RPMI8226 (cell line): ENCODE measurements at places on chromosomes 4 and X.
A peak's percentile ranks its signal among the peaks of the same experiment; 100 is the strongest.

GRCh38 chr4:92265021-92265420, 38.7 kb upstream of the GRID2 start:
- no peak for DNase-seq

DNA sequence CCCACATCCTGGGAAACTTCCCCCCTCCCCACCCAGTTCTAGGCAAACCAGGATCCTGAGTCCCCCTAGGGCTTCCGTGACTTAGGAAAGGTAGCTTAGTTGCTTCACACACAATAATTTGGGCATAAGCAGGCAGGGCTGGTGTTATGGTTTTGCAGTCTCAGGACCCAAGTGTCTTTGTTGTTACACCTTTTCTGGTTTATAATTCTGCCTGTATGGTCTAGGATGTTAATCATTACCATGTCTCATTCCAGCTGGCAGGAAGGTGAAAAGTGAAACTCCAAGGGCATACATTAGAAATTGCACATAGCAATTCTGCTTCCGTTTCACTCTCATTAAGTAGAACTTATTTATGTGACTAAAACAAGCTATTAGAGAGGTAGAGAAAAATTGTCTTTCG, 16.8 kb downstream of the UGT8 start:
- DNase-seq, result peak; percentile 9

DNA sequence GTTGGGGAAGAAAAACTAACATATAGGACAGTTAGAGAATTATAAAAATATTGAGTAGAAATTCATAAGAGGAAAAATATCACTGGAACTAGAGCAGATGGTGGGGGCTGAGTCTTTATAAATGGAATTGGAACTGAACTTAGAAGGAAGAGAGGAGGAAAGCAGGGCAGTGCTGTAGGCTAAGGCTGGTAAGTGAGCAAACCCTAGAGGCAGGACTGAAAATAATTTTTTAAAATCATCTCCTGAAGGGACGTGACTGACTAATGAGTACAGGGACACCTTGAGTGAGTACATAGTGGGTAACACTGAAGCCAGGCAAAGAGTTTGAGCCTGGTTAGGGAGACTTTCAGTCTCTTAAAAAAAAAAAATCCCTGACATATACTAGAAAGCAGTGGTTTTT, 63.3 kb downstream of the GALNT7 start:
- DNase-seq, result no peak

DNA sequence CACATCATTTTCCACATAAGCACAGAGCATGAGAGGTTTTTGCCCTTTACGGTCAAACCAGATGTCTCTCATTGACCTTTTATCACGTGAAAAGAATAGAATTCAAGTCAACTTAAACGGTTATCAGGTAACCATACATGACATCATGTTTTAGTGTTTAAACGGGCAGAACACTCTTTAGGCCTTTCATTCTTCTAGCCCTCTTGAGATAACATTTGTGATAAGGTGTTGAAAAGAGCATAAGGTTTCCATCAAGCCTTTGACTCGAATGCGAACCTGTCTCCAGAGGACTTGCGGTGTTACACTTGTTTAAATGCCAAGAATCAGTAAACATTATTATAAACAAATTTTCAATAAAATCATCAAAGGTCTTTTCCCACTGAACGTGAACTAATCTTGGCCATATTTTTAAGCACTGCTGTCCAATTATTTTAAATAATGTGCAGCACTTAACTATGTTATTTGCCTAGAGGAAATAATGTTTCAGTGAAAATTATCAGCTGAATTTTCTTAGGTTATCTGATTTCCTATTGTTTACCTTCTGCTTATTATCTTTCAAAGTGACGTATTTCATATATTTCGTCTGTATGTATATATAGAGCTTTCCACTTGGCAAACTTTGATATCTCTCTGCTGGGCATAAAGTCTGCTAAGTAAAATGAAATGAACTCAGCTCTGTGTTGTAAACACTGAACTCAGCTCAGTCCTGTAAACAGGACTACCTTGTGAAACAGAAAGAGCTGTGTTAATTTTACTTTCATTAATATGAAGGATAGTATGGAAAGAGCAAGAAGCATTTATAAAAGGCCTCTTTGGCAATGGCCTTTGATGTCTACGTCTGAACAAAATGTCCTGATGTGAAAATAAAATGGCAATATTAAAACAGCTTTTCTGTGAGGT, 33.3 kb downstream of the TENM3 start:
- DNase-seq, result no peak

GRCh38 chrX:53678667-53679066, 7.9 kb downstream of the HUWE1 start:
- peak; percentile 5 for DNase-seq

DNA sequence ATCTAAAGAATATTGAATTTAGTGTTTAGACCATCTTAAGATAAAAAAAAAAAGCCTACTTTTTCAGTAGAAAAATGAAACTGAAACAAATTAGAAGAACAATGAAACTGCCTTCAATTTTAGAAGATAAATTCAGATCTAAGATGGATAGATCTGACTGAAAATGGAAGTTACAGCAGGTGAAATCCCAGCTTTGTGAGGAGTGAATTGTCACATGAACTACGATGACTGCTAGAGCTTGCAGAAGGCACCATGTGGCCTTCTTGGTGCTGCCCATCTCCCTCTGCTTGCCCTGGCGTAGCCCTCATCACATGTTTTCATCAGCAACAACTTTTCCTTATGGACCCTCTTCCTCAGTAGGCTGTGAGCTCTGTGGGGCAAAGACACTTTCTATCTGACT, 51.4 kb upstream of the EMCN start:
- no peak for DNase-seq

DNA sequence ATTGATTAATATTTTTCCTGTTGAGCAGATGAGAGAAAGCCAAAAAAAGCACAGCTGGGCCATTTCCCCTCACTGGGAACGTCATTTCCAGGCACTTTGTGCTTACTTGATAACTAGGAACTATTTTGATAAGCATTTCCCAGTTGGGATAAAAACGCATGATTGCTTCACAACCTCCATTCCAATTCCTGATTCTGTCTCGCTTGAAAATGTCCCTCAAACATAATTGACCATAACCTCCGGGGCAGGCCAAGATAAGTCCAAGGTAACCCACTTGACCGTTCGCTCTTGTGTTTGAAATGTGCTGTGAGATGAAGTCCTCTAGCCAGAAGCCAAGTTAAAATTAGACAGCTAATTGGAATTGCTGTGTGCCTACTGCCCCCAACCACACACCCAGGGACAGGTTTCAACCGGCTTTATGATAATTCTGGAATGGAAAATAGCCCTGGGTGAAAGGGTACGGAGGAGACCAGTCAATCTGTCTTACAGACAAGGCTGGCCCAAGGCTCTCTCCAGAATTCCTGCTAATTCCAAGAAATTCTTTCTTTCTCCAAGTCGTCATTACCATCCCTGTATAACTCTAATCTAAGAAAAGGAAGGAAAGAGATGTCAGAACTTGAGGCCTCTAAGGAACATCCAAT, 137.1 kb downstream of the MID1 start:
- DNase-seq, result no peak

- DNase-seq, result no peak
Measured at GRCh38 chr4:7943211-7943610, 3.5 kb upstream of the AFAP1 start.

DNA sequence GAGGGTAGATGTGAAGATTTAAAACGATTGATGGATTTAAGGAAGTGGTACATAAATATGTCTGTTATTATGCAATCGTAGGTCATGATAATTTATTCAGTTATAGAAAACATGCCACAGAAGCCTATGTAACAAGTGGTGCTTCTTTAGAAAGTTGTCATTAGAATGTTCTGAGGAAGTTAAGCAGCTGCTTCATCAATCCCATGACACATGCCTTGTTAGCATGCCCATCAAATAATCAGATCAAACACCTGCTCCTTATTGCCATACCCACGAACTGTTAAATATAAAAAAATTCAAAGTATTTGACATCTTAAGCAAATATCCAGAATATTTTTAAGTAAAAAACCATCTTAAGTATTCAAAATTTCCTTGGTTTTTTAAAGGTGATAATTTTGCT, 76.4 kb upstream of the MYOZ2 start:
- no peak for DNase-seq

GRCh38 chr4:156738766-156739165, 232.8 kb downstream of the PDGFC start:
- DNase-seq, result no peak

- DNase-seq, result no peak
Measured at GRCh38 chr4:7649411-7649740, 214.6 kb upstream of the PSAPL1 start.

DNA sequence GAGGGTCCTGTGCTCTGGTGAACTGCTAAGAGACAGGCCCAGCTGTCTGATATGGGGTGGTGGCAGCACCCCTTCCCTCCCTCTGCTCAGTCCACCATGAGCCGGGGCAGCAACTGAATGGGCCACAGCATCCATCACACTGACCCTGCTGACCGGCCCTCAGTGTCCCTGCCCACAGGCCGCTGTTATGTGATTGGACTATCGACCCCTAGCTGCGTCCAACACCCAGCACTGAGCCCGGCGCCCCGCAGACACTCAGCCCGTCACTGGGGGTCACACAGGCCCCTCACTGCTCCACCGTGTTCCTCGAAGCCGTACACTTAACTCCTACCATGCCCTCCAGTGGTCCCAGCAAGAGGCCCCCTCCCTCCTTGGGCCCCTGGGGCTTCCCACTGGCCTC, 88.8 kb upstream of the PSAPL1 start:
- no peak for DNase-seq

DNA sequence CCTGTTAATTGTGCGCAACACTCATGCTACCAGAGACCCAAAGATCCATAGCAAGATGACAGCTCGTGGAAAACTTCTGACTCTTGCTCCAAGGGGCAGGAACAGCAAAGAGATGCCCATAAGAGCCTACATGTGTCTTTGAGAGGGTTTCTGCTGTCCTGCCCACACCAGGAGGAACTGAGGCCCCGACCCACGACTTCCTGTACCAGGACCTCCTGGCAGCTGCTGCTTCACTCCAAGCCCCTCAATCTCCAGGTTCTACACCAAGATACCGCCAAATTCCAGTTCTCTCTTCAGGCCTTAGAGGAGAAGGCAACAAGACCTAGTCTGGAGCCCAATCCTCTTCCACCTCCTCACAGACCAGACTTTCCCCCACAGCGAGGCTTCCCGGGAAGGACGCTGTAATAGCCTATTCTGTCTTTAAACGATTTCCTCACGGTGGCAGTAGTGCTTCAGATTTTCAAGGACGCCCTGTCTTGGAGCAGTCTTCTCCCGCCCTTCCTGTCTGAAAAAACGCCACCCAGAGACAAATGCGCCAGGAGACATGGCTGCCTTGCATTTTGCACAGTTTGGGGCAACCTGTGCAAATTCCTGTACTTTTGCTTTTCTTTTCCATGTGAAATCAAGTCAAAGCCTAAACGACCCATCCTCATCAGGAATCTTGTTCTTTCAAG, 230.2 kb upstream of the STK26 start:
- peak; percentile 94 for DNase-seq

DNA sequence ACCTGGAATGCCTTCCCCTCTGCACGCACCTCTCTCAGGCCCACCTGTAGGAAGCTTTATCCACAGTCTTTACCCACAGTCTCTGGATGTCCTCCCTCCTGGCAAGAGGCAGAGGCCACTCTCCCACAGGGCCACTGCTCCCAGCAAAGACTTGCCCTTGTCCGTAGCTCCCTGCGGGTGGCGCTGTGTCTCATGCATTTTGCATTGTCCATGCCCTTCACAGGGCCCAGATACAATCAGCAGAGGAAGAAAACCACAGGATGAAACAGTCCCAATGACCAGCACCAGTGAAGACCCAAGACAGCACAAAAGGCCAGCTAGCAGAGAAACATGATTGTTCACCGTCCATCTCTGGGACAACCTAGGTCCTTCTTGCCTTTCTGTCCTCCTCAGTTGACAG, 2.1 kb upstream of the NSG1 start:
- DNase-seq, result peak; percentile 27

GRCh38 chr4:5527211-5527610, 181.1 kb downstream of the EVC2 start:
- no peak for DNase-seq

DNA sequence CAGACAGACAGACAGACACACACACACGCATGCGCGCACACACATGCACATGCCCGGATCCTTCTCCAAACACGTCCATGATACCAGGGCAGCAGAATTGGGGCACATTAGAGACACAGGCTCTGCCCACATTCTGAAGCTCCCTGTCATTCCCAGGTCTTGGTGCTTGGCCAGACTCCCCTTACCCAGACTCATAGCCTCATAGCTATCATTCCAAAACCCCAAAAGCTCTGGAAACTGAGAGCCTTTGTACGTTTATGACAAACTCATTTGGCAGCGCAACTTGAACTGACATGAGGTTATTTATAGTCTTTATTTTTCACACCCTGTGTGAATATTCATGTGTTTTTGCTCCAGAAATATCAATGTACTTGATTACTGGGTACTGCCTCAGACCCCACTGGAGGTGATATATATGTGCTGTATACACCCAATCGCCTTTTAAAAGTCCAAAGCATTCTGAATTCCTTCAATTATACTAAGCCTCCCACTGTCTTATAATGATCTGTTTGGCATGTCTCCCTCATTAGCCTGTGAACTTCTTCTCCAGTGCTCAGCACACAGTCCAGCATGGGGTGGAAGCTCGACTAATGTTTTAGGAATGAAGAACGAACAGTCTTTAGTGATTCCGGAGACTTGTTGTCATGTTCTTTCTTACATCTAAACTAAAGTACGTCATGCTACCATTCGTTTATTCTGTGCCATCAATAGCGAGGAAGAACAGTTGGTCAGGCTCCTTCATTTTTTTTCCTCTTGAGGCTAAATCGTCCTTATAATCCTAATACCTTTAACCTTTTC, 45.0 kb downstream of the RTL9 start:
- no peak for DNase-seq

DNA sequence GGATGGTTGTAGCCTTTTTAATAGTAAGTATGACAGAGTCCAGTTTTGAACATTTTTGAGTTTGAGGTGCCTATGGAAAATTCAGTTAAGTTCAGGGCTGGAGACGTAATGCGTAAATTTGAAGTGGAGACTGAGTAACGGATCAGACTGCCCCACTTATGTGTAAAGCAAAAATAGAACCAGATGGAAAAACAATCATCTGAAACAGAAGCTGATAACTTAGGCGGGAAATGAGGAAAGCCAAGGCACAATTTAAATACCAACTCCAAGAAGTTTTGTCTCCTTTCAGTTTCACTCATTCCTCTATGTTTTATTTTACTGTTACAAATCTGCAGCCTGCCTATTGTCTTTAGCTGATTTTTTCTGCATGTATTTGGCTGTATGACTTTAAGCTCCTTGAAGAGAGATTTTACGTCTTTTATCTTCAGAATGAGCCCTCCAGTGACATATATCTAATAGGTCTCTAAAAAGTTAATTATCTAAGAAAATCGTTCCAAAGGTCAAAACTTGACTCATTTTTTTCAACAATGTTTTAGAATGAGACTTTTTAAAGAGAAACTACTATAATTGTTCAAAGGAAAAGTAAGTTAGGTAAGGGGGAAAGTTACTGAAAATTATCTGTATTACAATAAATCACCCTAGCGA, 1.1 kb downstream of the SGCB start:
- DNase-seq, result no peak
